ENCODE measurements at places on chromosomes 2 and 18. TPM values are rescaled to one million over a fixed set of nuclear protein-coding genes. Genes with fewer than 3 reads are reported as not detected.

The GCKR gene
- total RNA-seq: 0.07 TPM

The MGAT4A gene
- 2.1 TPM for total RNA-seq

DNA sequence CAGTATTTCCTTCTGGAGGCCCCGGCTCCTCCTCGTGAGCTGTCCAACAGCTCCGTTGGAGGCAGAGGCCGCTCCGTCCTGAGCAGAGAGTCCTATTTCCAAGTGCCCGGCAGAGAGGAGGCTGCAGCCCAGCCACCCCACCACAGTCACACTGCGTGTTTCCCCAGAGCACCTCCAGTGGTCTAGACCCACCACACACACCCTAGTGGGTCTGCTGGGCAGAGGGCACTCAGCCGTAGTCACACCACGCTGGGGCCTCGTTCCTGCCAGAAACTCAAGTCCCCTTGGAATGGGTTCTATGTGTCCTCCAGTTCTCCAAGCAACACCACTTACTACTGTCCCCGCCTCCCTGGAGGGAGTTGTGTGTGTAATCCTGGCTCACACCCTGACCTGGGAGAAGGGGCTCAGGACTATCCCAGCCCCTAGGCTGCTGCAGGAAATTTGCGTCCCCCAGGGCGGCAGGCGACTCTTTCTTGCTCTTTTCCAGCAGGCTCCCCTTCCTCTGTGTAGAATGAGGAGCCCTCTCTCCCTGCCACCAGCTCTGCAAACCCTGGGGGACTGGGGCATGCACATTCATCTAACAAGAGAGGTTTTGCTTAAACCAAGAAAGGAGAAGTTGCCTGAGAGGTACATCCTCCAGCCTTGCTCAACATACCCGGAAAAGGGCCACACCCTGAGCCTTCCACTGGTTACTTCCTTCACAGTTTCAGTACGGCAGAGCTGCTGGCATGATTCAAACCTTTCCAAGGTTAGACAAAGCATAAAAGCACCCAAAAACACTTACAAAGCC, 114.1 kb downstream of the NDUFA10 start:
- peak; percentile 30 for DNase-seq

The UGT1A4 gene
- not detected for total RNA-seq

The STRN gene
- 17.4 TPM for total RNA-seq

The CERS6 gene
- total RNA-seq: 14.0 TPM

The FAM124B gene
- total RNA-seq: 0.22 TPM

DNA sequence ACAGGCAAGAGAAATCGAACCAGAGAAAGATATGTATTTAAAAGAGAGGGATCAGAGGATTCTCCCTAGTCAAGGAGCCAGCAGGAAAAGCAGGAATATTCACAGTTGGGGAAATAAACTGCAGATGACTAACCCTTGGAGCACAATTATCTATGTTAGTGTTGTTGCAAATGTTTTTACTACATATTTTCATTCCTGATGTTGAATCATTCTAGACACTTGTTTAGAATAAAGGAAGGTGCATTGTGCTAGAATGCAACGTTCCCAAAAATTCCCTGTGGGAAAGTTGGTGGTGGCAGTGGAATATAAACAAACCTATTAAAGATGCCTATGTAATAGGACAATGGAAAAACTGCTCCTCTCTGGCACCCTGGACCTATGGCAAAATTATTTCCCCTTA, 63.3 kb downstream of the DTNA start:
- no peak for DNase-seq

- DNase-seq: no peak
Measured at GRCh38 chr18:55534547-55534946, 53.4 kb downstream of the TCF4 start.

DNA sequence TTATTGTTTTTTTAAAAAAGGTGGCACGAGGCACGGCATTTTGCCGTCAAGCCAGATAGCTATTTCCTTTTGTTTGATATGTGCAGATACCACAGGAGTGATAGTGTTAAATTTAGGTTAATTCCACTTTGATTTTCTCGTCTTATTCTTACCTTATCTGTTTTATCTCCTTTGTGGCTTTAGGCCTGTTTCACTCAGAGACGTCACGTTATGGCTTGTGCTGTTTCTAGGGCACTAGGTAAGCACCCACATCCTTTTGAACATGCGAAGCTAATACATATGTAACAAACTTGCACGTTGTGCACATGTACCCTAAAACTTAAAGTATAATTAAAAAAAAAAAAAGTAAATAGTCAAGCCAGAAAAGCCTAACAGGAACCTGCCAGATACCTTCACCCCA, 57.8 kb downstream of the C18orf63 start:
- DNase-seq: no peak

The ALLC gene
- total RNA-seq: not detected

DNA sequence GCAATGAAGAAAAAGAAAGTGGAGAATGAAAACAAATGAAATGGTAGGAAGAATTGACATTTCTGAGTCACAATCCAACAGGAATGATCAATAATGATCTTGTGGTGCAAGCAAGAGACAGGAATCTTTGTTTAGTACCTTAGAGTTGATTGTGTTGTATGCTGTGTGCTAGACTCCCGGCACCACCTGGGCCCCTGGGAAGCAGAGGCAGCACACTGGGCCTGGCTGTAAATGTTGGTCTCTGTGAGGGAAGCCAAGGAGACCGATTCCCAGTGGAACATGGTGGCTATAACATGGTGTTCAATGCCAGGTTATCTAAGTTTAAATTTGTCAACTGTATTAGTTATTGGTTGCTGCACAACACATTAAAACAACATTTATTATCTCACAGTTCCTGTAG, 9.8 kb upstream of the CWC22 start:
- no peak for DNase-seq

Measured in H7 (cell line).